ENCODE measurements at places on chromosomes 2 and 18. TPM values are rescaled to one million over a fixed set of nuclear protein-coding genes. Genes with fewer than 3 reads are reported as not detected.

GRCh38 chr2:84817239-84817655 lies 63.6 kb downstream of the TRABD2A start:
- DNase-seq = no peak

The ZNF892 gene
- 2.7 TPM for total RNA-seq

DNA sequence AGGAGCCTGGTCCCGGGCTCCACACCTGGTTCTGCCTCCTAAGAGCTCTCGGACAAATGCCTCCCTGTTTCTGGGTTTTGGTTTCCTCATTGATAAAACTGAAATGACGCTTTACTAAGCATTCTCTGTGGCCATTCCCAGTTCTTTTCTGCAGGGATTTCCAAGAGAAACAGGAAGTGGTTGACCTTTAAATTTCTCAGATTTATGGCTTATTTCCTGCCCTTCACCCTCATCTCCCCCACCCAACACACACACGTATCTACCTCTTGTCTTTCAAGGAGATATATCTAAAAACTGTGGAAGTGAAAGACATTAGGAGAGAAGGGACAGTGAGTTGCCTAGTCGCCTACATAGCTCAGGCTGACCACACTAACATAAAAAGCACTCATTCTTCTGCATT lies 53.0 kb downstream of the PIEZO2 start:
- DNase-seq = peak; percentile 67

GRCh38 chr2:127649100-127649611 lies 3.2 kb downstream of the GPR17 start:
- DNase-seq = peak; percentile 43

The LYG1 gene
- total RNA-seq = 0.96 TPM

- no peak for DNase-seq
These were observed 47.3 kb downstream of the RBKS start for GRCh38 chr2:27842894-27843293.

DNA sequence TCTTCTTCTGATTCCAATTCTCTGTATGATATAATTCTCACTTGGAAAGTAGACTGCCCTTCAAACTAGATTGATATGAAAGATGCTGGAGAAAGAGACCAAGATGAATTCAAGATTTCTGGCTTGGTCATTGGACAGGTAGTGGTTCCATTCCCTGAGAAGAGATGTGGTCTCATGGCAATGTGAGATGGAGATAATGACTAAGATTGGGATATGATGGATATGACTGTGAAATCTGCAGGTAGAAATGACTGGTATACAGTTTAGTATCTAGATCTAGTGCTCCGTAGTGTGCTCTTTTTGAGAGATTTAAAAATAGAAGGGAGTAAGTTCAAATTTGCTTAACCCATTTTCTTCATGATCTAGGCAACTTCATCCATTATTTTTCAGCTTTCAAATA lies 425.4 kb upstream of the TRIB2 start:
- DNase-seq = no peak

- DNase-seq = no peak
These were observed 13.2 kb downstream of the MEMO1 start for GRCh38 chr2:31997653-31998052.

GRCh38 chr2:239358062-239358754 lies 42.6 kb downstream of the HDAC4 start:
- no peak for DNase-seq

The NAT8 gene
- not detected for total RNA-seq

GRCh38 chr18:10351219-10351818 lies 103.1 kb upstream of the APCDD1 start:
- no peak for DNase-seq

DNA sequence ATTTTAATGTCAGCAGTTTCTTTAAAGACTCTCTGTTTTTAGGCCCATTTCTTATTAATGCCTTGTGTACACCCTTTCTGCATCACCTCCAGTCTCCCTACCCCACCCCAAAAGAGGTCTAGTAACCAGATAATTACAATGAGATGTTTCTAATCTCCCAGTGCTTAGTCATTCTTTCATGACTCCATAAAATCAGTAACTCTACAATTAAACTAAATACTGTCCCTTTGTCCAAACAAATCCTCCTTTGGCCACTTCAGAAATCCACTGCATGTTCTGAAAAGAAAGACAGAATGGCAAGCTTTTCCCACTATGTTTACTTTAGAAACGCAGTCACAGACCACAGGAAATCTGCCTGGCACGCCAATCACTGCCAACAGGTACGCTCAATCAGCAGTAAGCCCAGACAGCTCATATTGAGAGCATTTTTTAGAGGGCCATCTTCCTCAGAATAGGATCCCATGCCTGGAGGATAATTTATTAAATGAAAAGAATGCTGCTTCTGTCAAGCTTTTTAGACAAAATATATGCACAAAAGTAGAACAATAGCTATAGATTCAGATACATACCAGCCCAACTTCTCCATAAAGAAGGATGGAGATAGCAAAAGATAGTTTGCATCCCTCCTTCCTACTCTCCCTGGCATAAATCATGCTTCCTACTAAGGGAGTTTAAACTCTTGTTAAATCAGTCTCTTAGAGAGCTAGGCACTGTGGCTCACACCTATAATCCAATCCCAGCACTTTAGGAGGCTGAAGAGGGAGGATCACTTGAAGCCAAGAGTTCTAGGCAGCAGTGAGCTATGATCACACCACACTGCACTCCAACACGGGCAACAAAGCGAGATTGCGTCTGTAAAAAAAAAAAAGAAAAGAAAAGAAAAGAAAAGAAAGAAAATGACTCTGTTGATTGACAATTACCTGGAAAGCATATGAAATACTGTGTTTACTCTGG lies 14.6 kb downstream of the CLASP1 start:
- DNase-seq = peak; percentile 96

DNA sequence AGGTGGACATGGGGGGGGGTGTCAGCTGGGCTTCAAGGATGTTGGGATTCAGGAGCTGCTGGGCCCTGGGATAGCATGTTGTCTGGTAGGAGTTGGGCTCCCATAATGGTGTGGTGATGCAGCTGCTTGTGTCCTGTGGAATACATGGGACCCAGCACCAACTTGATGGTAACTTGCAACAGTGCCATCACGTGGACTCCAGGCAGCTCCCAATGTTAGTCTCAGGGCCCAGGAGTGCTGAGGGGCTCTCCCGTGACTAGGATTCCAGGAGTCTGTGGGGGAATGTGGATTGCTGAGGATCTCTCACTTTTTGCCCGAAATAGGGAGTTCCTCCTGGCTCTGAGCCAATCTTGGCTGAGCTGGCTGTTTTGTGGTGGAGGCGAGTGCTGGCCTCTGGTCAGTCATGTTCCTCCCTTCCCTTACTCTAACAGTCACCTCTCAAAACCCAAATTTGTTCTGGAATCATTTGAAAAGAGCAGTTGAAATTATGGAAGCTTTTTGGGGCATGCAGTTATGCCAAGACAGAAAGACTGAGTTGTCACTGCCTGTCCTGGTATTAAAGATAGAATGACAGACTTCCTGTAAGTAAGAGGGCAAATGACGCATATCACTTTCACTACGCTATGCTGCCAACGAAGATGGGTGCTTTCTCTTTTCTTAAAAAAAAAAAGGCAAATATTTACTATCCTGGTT lies 607.1 kb downstream of the ADCYAP1 start:
- DNase-seq = no peak

GRCh38 chr2:115880558-115880957 lies 1438.1 kb downstream of the DPP10 start:
- no peak for DNase-seq

DNA sequence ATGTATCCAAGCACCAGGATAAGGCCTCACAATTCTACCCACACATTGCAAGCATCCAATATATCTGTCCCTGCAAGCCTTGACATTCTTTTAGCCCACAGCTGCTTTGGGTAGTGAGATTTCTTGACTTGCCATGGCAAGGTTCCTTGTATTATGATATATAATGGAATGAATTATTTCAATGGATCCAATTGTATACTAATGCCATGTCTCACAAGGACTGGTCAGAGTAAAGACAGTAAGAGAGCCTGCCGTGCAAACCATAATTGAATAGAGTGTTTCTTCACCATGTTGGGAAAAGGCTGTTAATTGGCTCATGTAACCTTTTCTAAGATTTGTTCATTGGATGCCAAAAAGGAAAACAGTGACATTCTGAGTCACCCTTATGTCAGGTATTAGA lies 64.3 kb upstream of the RBBP8 start:
- DNase-seq = no peak

GRCh38 chr2:240620859-240621258 lies 4.4 kb upstream of the GPR35 start:
- DNase-seq = no peak

- no peak for DNase-seq
These were observed 233.2 kb downstream of the TCF4 start for GRCh38 chr18:55354795-55355194.

The DPP4 gene
- total RNA-seq = 17.5 TPM

The ZBTB14 gene
- total RNA-seq = 11.7 TPM

- DNase-seq = no peak
These were observed 19.0 kb upstream of the TMEM247 start for GRCh38 chr2:46460241-46460921.

- no peak for DNase-seq
These were observed 5.2 kb downstream of the CAPN10 start for GRCh38 chr2:240591784-240592183.

The CCBE1 gene
- total RNA-seq = 7.7 TPM

DNA sequence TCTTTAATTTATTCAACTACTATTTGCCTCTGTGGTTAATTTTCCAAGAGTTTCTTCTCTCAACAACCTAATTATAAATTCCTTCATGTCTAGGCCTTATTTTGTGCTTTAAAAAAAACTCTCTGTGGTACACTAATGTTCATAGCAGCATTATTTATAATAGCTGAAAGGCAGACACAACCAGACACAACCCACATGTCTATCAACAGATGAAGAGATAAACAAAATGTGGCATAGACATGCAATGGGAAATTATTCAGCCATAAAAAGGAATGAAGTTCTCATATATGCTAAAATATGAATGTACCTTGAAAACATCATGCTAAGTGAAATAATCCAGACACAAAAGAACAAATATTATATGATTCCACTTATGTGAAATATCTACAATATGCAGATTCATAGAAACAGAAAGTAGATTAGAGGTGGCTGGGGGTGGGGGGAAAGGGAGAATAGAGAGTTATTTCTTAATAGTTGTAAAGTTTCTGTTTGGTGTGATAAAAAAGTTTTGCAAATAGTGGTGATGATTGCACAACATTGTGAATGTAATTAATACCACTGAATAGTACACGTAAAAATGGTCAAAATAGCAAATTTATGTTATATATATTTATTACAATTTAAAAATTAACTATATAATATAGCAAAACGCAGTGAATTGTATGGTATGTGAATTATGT lies 28.1 kb upstream of the RASGRP3 start:
- peak; percentile 32 for DNase-seq

GRCh38 chr2:8754106-8754776 lies 72.4 kb downstream of the ID2 start:
- DNase-seq = no peak

- DNase-seq = peak; percentile 3
These were observed 131.3 kb upstream of the ACAA2 start for GRCh38 chr18:49944663-49945062.

The STK25 gene
- 133 TPM for total RNA-seq

- DNase-seq = no peak
These were observed 198.9 kb downstream of the ADCYAP1 start for GRCh38 chr18:1103537-1103936.

Data from M059J (cell line).